Activated CD4-positive, alpha-beta T cell treated with anti-CD3 and anti-CD28 coated beads, Interleukin-2, amount 50 U/mL, for 4 hours (primary cell): ENCODE measurements at places on chromosomes 5 and 9.

GRCh38 chr5:38719916-38720315, 125.9 kb upstream of the OSMR start:
- no peak for DNase-seq

- DNase-seq: no peak
Observed at GRCh38 chr5:96633820-96634219, 28.4 kb upstream of the CAST start.

GRCh38 chr9:123586275-123586674, 230.3 kb downstream of the CRB2 start:
- no peak for DNase-seq

- DNase-seq: no peak
Observed at GRCh38 chr9:84152204-84152603, 171.6 kb downstream of the RMI1 start.

GRCh38 chr9:715300-715699, 126.2 kb upstream of the DMRT1 start:
- no peak for DNase-seq

DNA sequence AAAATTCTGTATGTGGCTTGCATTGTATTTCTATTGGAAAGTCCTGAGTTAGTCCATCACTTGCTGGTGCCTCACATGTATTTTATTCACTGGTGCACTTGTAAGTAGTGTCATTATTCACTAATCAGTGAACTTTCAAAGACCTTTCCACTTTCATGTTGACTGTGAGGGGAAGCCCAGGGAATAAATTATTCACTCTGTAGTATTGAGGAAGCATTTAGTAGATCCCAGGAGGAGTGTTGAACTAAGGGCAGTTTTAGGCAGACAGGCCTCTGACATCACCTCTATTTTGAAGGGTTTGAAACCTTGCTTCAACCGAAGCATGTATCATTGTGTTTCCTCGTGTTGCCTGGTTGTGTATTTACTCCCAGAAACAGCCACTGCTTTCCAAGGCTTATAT, 705.4 kb upstream of the RIOK2 start:
- no peak for DNase-seq

GRCh38 chr5:30918171-30918570, 275.3 kb upstream of the CDH6 start:
- no peak for DNase-seq

GRCh38 chr5:67244345-67244793, 47.8 kb upstream of the CD180 start:
- DNase-seq: no peak

- DNase-seq: peak; percentile 8
Observed at GRCh38 chr9:129671519-129671918, 6.1 kb downstream of the PRRX2 start.

DNA sequence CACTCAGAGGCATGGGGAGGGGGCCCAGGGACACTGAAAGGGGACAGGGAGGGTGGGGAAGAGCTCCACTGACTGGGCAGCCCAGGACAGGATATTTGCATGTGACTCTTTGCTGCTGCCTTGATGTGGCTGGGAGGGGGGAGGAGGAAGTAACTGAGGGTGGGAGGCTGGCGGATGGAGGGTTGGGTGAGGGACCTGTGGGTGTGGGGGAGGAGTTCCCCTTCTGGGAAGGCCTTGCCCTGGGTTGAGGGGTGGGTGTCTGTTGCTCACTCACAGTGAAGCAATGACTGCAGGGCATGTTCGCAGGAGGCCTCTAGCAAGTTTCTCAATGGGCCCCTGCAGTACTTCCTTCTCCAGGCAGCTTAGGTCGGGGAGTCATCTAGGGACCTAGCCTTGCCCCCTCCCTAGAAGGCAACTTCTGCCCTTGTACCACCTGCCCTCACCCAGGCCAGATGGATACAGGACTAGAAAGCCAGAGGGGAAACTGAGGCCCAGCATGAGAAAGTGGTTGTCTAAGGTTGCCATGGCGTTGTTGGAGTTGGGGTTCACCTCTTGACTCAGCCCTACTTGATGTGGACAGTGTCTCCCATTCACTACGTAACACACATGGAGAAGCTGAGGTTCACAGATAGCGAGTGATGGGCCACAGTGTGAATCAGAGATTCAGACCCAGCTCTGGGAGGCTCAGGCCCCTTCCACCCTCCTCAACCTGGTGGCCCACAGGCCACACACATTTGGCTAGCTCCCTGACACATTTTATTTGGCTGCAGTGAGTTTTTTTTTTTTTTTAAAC, 3.0 kb downstream of the GRK6 start:
- DNase-seq: peak; percentile 89

DNA sequence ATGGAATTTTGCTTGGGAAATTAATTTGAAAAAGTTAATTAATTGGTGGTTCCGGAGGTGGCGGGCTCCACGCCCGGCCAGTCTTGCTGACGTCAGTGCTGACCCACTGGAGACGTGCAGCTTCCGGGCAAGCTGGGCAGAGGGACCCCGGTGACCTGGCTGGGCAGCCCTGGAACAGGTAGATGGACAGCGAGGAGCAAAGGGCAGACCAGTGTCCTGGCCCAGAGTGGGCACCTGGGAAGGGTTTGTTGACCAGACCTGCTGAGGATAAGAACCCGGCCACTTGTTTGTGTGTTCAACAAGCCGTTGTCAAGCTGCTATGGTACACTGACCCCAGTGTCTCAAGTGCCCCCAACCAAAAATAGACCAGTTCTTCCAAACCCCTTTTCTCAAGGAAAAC, 17.5 kb downstream of the CXXC5 start:
- DNase-seq: no peak

DNA sequence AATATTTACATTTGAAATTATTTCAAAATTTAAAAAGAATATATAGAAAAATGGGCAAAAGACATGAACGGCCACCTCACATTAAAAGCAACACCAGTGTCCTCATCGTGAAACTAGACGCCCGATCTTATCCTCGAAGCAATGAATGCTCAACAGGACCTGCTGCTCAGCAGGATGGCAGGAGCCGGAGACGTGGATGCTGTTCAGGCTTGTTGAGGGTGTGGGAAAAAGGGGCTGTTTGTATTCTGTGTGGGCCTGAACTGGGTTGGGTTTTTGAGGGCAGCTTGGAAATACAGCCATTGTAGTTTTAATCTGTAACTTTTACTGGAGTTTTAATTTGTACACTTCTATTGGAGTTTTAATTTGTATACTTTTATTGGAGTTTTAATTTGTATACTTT, 20.3 kb downstream of the EXOC3 start:
- DNase-seq: no peak

DNA sequence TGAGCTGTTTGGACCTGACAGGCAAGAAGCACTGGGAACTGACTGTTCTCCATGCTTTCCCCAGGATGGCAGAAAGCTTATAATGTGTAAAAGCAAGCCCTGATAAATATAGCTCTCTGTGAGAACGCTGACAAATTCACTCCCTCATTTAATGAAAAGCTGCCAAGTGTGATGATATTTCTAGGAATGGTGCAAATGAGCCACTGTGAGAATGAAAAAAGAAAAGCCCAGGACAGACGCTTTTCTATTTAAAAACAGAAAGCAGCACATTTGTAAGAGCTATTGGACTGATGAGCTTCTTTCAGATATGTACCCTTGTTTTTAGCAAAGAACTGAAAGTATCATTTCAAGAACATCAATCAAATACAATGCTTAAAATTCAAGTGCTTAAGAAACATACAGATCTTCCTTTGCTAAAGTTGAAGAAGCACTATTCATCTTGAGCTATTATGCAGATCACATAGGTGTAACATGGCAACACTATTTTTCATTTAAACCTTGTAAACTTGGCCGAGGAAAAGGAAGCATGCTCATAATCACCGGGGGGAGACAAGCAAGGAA, 842.6 kb upstream of the ACO1 start:
- DNase-seq: no peak

- DNase-seq: no peak
Observed at GRCh38 chr5:14735944-14736343, 71.4 kb downstream of the OTULIN start.
